Testis (tissue), 5 donors: ENCODE measurements at places on chromosomes 6 and 20.

- no peak for DNase-seq
Observed at GRCh38 chr6:19050765-19051164, 663.6 kb downstream of the RNF144B start.

DNA sequence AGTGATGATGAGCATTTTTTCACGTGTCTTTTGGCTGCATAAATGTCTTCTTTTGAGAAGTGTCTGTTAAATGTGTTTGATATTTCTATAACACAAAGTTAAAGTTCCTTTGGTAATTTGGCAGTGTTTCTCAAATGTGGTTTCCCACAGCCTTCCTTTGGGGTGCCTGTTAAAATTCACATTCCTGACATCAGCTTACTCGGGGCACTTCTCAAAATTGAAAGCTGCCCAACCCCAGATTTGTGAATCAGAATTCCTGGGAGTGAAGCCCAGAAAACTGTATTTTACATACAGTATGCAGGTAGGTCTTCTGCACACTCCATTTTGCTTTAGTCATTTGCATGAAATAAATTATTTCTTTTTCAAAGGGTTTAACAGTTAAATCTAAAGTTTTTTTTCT, 207.9 kb downstream of the GMPR start:
- DNase-seq, result no peak

- DNase-seq, result no peak
Observed at GRCh38 chr6:49744259-49744658, at the start of gene CRISP3. Gene CRISP3 (minus strand): TSS chr6:49744388. CDS start chr6:49744367, 21 bp downstream.

DNA sequence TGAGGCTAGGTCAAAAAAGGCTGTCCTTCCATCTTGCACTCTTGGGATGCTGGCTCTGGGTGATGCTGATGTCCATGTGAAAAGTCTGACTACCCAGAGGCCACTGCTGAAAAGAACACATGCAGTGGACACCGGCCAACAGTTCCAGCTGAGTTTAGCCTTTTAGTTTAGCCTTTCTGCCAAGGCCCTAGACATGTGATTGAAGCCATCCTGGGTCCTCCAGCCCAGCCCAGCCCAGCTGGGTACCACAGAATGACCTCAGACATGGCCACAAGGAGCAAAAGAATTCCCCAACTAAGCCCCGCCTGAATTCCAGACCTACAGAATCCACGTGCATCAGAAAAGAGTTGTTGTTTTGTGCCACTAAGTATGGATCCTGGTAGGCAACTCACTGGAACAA, 17.4 kb downstream of the PIGT start:
- peak; percentile 47 for DNase-seq

- DNase-seq, result no peak
Observed at GRCh38 chr20:63074182-63074581, 67.4 kb upstream of the BHLHE23 start.

DNA sequence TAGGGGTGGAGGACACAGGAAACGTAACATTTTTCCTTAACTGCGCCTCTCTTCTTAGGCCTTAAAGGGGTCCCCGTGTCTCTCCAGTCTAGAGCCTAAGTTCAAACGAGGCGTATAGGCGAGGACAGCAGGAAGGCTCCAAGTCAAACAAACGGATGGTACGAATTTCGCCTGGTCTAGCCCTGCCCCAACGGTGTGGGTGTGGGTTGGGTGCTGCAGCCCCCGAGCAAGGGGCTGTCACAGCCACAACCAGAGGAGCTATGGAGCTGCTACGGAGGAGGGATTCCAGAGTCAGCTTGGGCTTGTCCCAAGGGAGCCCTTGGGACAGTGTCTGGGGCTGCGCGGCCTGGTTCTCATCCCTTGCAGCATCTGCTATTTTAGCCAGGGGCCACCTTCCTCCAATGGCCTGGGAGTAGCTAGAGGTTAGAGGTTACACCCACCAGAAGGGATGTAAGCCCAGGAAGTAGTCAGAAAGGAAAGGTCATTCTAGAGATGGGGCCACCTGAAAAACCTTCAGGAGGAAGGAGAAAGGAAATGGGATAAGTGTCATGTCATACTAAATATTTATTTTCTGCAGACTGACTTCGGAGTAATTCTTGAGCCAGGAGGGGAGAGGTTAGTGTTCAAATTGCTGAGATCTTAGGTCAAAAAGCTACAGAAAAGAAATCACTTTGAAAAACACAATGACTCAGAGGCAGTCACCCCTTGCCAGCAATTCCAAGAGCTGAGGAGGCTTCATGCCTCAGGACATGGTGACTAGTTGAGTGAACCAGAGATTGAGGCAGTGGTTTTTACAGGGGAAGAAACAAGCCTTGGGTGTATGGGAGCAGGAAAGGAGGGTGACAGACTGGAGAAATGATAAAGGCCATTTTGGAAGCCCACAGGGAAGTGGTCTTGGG, 21.7 kb downstream of the VPS52 start:
- DNase-seq, result no peak

DNA sequence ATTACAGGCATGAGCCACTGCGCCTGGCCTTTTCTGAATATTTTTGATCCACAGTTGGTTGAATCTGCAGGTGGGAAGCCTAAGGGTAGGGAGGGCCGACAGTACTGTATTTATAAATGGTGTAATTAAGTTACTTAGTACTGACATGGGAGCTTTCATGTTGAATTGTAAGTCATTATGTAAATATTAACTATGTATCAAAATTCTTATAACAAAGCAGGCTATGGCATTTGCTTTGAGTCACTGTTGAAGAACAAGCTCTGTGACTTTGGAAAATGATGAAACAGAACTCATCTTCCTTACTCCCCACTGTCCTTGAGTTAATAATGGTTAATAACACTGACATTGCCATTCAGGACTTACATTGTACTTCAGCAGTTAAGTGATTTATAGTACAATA, 63.0 kb upstream of the TXNDC5 start:
- DNase-seq, result no peak

DNA sequence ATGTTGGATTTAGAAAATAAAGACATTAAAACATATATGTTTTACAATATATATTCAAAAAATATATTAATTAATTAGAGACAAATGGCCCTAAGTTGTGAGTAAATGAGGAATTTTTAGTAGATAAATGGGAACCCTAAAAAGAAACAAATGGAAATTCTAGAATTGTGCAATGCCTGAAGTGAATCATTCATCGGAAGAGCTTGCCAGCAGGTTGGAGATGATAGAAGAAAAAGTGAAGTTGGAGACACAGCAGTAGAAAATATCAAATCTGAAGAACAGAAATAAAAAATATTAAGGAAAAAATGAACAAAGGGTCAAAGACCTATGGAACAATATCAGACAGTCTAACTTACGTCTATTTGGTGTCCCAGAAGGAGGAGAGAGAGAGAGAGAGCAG, 109.4 kb upstream of the NEDD9 start:
- no peak for DNase-seq

GRCh38 chr6:21885532-21886114, 292.1 kb downstream of the SOX4 start:
- DNase-seq, result peak; percentile 18

DNA sequence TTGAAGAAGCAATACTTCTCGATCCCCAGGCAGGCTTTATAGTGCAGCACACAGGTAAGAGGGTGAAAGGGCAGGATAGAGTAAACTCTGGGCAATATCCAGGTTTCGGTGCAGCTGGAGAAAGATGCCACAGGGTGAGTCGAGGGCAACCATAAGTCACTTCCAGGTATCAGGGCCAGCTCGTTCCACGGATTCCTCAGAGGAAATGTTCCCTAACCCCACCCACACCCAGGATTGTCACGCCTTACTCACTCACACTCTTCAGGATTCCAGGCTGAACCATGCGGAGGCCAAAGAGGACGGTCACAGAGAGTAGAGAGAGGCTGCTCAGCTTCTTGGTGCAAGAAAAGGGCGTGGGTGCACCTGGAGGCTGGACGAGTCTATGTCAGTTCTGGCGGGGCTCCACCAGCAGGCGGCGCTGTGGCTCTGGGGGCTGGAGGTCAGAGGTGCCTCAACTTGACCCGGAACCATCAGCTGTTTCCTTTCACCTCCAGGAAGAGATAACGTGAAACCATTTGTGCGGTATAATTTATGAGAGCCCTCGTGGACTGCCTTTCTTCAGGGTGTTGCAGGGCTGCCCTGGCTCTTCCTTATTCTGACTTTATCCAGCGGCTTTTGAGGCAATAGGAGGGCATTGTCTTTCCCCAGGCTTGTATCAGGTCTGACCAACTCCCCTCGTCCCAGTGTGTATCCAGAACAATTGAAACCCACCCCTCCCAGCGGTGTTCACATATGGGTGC, 14.5 kb upstream of the WFDC12 start:
- peak; percentile 83 for DNase-seq
